ENCODE measurements at places on chromosomes 3 and 15.

DNA sequence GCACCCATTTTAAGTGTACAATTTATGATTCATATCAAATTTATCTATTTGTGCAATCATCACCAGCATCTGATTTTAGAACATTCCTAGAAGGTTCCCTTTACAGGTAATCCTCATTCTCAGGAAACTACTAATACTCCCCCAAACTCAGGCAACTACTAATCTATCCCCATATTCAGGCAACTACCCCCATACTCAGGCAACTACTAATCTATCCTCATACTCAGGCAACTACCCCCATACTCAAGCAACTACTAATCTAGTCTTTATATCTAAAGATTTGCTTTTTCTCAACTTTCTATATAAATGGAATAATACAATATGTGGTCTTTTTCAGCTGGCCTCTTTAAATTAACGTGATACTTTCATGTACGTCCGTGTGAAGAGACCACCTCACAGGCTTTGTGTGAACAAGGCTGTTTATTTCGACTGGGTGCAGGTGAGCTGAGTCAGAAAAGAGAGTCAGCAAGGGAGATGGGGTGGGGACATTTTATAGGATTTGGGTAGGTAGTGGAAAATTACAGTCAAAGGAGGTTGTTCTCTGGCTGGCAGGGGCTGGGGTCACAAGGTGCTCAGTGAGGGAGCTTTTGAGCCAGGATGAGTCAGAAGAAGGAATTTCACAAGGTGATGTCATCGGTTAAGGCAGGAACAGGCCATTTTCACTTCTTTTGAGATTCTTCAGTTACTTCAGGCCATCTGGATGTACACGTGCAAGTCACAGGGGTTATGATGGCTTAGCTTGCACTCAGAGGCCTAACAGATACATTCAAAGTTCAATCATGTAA, 1444.5 kb upstream of the CADM2 start:
- no peak for DNase-seq

- peak; percentile 77 for DNase-seq
These were observed 63.7 kb downstream of the SLC30A4 start for GRCh38 chr15:45458746-45459403.

GRCh38 chr15:38853608-38854007, 289.0 kb upstream of the RASGRP1 start:
- no peak for DNase-seq

GRCh38 chr3:133367956-133368355, 31.9 kb upstream of the BFSP2 start:
- DNase-seq = no peak

- DNase-seq = no peak
These were observed 674.5 kb upstream of the NECTIN3 start for GRCh38 chr3:110397115-110397514.

GRCh38 chr15:32029862-32030781, at the start of gene CHRNA7:
CHRNA7 (plus strand) TSS chr15:32030515; CDS start chr15:32030595, 80 bp downstream.
- DNase-seq = no peak

DNA sequence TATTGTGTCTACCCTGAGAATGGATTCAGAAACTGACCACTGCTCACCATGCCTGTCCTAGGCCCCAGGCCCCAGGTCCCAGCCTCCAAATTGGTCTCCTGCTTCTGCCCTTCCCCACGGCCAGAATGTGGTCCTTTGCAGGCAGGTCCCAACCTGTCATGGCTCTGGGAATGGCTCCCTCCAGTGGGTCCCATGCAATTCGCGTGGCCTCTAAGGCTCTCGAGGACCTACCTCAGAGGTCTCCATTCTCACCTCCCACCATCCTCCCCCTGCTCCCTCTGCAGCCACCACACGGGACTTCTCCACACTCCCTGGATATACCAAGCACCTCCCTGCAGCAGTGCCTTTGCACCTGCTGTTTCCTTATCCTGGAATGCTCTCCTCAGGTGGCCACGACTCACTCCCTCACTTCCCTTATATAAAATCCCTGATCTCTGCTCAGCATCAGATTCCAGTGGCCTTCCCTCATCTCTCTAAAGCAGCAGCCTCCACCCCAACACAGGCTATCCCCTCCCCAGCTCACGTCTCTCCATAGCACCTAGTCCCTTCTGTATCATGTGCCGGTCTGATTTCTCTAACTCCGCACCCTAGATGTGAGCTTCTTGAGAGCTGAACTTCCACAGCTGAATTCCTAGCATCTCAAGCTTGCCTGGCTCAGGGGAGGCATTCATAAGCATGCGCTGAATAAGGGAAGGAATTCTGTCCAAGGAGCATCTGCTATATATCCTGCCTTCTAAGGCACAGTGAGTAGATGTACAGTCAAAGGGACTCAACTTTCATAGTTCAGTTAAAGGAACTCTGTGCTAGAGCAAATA, 56.9 kb downstream of the ARRDC4 start:
- no peak for DNase-seq

- no peak for DNase-seq
These were observed 83.6 kb upstream of the FXR1 start for GRCh38 chr3:180828723-180829408.

DNA sequence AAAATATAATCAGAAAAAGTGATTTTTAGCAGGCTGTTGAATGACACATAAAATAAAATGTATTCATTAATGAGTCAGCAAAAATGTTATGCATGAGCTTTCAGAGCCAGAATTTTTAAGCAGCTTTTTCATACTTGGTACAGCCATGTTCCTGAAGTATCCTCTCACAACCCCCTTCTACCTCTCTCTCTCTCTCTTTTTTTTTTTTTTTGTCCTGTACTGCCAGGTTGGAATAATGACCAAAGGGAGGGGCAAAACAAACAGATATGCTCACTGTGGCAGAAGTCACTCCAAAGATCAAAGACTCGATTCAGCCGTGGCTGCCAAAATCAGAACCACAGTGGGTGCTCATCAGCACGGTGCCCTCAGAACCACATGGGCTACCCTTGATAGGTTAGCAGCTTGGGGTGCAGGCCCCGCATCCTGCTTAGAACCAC, 383.0 kb downstream of the ZBTB20 start:
- DNase-seq = no peak

GRCh38 chr3:138323971-138324370, 5.7 kb downstream of the NME9 start:
- no peak for DNase-seq

- DNase-seq = no peak
These were observed 43.2 kb upstream of the PRR23E start for GRCh38 chr3:127149621-127150310.

- no peak for DNase-seq
These were observed 62.8 kb upstream of the KY start for GRCh38 chr3:134713671-134714070.

GRCh38 chr15:98681061-98681460, 32.7 kb downstream of the IGF1R start:
- DNase-seq = no peak

- no peak for DNase-seq
These were observed 9.7 kb upstream of the SLMAP start for GRCh38 chr3:57746156-57747010.

DNA sequence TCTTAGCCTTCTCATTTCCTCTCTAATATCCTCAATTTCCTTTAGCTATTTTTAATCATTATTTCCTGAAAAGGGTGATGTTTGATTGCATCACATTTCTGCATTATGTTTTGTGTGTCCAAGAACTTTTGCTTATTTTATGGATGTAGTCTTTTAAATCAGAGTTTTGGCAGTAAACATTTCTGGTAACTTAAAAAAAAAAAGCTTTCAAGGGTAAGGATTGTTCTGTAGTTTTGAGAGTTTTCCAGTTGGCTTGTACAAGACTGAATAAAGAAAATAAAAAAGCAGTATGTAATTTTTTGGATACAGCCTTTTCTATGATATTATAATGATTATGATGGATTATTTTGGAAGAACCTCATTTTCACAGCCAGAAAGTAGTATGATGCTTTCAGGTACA, 99.4 kb downstream of the DHX36 start:
- no peak for DNase-seq

GRCh38 chr3:72998466-72998865, 1.9 kb downstream of the PPP4R2 start:
- no peak for DNase-seq

GRCh38 chr3:114660124-114660523, 366.3 kb downstream of the TIGIT start:
- no peak for DNase-seq

- no peak for DNase-seq
These were observed 144.2 kb upstream of the SOX2 start for GRCh38 chr3:181567311-181568075.

GRCh38 chr15:79400650-79401049, 31.5 kb upstream of the MINAR1 start:
- DNase-seq = no peak

DNA sequence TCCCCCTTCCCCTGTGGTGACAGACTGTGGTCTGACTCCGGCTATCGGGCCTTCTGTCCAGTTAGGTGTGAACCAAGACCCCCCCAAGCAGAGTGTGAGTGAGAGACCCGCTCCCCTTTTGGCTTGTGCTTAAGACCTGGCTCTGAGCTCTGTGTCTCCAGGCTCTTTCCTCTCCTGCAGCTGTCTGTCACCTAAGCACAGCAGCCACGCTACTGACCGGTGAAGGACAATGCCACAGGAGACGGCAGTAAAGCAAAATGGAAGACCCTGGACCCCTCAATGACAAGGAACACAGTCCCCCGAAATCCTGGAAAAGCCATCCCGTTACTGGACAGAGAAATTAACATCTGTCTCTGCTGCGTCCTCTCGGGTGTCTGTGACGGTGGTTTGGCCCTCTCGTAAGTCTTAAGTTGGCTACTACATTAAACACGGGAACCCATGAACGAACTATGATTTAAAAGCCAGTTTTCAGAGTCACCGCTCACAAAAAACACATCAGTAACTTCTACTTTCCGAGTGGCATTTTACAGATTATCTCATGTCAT, 53.7 kb downstream of the CHSY1 start:
- no peak for DNase-seq

DNA sequence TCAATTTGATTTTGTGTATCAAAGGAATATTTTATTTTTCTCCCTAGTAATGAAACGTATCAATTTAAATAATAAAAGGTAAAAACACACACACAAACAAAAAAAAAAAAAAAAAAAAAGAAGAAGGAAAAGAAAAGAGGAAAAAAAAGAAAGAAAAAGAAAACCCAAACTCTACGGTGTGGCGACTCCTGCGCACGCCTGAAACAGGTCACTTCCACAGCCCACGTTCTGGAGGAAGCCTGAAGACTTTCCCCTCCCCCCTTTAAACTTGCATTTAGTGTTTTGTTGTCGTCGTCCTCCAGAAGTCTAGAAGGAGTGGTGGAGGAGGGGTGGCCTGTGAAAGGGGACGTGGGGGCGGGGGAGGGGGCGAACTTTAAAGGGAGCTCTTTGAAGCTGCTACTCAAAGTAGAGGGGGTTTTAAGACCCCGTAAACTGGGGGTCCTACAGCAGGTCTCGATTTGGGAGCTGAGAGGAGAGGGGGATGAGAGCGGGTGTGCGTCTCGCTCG, 2.3 kb upstream of the TLE3 start:
- no peak for DNase-seq
